ENCODE measurements at places on chromosomes 6 and 20.
A peak's percentile ranks its signal among the peaks of the same experiment; 100 is the strongest.

- no peak for DNase-seq
These were observed 33.5 kb upstream of the CD93 start for GRCh38 chr20:23119456-23120216.

GRCh38 chr20:55252521-55252920 is 752.8 kb downstream of the CBLN4 start:
- DNase-seq: no peak

GRCh38 chr6:39840781-39841180 is 48.6 kb downstream of the DAAM2 start:
- no peak for DNase-seq

DNA sequence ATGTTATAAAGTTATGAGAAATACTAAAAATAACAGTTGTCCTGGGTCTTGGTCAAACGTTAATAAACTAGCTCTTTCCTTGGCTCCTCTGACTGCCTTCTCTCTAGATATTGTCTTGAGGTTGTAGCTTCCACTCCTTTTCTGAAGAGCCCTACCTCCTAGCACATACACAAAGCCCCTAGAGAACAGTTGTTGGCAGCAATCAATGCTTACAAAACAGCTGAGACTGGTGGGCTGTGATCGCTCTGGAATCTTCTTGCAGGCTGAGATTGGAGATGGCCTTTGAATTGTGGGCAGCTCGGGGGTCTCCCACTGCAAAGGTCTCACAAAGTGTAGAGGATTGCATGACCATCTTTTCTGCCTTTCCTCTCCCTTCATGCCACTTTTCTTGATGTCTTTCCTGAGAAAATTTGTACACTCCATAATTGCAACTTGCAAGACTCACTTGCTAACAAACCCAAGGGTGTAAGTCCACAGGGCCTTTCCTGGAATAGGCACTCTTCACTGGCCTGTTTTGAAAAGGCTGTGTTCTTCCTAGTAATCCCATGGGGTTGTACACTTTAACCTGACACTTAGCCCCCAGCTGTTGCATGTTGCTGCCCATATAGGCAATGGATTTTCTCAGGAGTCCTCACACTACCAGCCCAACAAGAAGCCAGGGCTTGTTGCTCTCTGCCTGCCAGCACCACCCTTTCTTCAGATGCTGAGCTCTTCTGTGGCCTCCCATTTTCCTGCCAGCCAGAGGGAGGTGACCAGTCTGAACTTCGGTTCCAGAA is 99.9 kb downstream of the TCP11 start:
- no peak for DNase-seq

- no peak for DNase-seq
These were observed 11.7 kb upstream of the MAPK13 start for GRCh38 chr6:36118550-36119107.

GRCh38 chr6:106413016-106413415 is 52.5 kb downstream of the CRYBG1 start:
- DNase-seq: no peak

- no peak for DNase-seq
These were observed 2.1 kb downstream of the IRF4 start for GRCh38 chr6:393391-394221.

DNA sequence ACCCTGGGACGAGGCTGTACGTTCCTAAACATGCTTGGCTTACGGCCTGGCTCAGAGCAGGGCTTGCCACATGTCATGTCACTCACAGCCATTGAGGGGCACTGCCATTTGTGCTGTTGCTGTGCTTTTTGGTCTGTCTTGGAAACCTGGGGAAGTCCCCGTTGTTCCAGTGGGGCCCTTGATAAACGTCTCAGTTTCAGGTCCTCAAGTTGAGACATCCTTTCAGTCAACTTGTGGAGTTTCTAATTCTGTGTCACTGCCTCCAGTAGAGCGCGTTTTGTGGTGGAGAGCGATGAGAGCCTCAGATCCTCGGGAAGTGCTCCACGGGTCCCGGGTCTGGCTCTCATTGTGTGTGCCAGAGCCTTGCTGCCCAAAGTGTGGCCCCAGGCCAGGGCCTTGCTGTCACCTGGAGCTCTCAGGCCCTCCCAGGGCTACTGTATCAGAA is 43.0 kb upstream of the CCR6 start:
- no peak for DNase-seq

DNA sequence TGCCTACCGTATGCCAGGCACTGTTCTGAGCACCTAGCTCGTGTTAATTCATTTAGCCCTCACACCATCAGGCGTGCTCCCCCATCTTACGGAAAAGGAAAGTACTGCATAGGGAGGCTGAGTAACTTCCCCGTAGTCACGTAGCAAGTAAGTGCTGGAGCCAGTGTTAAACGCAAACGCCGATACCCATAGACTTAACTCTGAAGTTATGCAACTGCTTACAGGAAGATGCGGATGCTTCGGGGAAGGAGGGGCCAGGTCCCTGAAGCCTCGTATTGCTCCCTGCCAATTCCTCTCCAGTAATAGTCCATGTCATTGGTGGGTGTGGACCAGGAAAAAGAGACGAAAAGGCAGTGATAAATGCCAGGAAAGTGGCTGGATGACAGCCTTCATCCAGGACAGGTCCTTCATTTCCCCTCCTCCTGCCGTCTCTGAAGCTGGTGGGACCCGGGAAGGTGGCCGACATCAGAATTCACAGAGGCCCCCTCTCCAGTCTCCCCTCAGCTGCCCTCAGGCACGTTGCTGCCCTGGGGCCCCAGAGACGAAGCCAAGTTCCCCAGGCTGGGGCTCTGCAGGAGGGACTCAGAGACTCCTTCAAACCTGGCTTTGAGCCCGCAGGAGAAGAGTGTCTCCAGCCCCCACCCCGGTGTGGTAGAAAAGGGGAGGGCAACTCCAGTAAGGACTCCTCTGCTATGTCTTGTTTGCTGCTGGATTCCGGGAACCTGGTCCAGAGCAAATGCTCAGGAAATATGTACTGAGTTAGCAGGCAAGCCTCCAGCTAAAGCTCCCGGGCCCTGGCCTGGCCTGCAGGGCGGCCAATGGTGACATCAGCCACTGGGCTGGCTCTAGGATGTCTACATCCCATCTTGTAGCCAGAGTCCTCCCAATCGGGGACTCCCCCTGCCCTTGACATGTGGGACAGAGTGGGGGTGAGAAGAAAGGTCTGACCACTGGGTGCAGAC is 37.8 kb downstream of the RAB44 start:
- no peak for DNase-seq

DNA sequence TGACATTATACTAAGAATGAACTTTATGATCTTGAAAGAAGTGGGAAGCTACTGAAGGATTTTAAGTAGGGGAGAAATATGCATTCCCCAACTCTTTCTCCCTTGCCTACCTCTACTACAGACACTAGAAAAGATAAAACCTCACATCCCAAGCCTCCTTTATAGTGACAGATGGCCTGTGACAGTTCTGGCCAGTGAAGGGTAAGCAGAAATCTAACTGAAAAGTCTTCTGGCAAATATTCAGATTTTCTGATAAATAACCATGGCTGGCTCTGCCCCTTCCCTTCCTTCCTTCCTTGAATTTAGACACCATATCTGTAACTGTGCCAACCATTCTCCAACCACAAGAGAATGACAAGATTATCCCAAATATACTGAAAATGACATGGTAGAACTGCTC is 10.2 kb upstream of the BEND6 start:
- DNase-seq: no peak

GRCh38 chr20:61356196-61356595 is 104.1 kb downstream of the CDH4 start:
- DNase-seq: no peak

- no peak for DNase-seq
These were observed 149.7 kb downstream of the CARMIL1 start for GRCh38 chr6:25428758-25429317.

DNA sequence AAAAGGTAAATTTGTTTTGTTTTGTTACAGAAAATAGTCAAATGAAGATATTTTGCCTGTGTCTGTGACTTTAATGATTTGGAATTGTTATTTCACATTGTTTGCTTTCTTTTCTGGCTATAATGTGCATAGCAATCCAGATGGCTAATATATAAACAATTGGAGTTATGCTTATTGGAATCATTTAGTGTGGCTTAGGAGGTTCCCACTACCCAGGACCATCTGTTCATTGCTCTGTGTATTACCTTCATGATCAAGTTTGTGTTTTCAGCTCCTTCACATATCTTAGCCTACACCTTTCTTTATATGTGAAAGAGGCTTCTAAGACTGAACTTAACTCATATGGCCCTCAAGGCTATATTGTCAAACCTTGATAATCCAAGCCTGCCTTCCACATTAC is 232.9 kb downstream of the BCKDHB start:
- DNase-seq: peak; percentile 64

- no peak for DNase-seq
These were observed 18.3 kb upstream of the SLC17A5 start for GRCh38 chr6:73671911-73672685.

GRCh38 chr20:57389695-57390603 is 1.2 kb upstream of the RBM38 start:
- DNase-seq: no peak

DNA sequence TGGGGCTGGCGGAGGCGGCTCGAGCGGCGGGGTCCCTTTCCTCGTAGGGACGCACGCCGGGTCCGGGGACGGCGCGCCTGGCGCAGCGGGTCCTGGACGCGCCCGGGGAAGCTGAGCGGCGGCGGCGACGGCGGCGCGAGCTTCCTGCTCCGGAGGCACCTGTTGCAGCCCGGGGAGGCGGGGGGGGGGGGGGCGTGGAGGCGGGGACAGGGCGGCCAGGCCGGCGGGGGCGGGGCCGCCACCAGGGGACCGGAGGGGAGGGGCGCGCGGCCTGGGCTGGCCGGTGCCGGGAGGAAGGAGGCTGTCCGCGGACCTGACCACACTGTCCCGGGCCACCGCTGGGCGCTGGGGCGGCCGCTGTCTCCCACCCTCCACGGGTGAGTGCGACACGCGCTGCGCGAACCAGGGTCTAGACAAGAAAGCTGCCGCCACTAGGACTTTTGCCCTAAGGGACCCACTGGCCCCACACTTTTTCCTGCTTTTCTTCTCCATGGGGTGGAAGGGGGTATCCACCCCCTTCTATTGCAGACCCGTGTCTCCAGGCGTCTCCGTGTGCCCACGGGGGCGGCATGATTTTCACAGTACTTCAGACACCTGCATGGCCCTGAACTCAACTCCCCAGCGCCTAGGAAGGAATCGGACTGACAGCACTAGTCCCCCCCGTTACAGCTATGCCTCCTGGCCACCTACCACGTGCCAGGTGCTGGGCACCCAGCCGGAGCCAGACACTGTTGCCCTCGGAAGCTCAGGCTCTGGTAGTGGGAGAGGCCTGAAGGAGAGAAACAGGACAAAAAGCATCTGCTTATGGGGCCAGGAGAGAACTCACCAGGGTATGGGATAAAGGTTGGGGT is at the start of gene NFATC2:
NFATC2 (minus strand) TSS at position 149 of the 851 bp plus-strand sequence. CDS start 220 bp downstream, outside the sequence.
- DNase-seq: no peak

GRCh38 chr6:111663692-111664564 is 58.2 kb upstream of the TRAF3IP2 start:
- no peak for DNase-seq

- DNase-seq: no peak
These were observed 16.9 kb upstream of the CSE1L start for GRCh38 chr20:49029203-49029602.
